Gastroesophageal sphincter (tissue), 4 donors: ENCODE measurements at places on chromosomes 2 and 18.
A peak's percentile ranks its signal among the peaks of the same experiment; 100 is the strongest.

GRCh38 chr2:5515693-5516092, 176.5 kb upstream of the SOX11 start:
- no peak for ATAC-seq

DNA sequence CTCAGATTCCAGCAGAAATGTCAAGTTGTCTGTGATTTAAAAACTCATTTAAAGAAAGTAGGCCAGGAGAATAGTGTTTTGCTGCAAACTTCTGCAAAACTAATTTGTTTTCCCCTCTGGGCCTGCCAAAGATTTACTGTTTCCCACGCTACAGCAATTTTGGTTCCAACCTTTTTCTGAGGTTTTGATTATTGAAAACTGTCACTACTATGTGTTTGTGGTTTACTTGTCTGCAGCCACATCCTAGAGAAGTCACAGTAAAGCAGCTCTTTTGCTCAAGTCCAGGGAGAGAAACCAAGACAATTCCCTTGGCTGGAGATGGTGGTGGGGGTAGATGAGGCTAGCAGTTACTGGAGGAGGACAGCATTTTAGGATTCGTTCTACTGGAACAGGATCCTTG, 12.8 kb downstream of the IL1R2 start:
- no peak for ATAC-seq

GRCh38 chr2:147390475-147390874, 454.4 kb upstream of the ACVR2A start:
- ATAC-seq: no peak

- ATAC-seq: peak; percentile 34
Observed at GRCh38 chr2:160381425-160381951, 112.1 kb downstream of the RBMS1 start.

DNA sequence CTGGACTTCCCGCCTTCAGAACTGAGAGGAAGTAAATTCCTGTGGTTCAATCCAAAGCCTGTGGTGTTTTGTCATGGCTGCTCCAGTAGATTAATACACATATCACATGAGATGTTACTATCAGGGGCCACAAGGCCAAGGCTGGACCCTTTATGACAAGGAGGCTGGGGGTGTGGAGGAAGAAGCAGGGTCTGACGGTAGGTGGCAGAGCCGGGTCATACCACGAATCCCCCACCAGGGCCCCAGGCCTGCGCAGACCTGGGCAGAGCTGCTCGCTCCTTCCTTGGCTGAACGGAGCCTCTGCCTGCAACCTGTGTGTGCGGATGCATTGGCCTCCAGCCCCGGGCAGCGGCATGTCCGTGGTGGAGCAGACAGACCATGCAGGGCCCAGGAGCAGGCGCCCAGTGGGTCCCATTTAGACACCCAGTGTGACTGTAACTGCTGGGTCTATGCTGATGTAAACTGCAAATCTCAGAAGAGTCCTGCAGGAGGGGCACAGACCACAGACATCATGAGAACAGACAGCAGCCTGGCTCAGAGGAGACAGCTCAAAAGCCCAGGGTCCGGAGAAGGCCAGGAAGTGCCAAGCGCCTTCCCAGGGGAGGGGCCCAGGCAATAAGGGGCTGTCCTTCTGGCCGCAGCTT, 155.2 kb downstream of the PXDN start:
- no peak for ATAC-seq

DNA sequence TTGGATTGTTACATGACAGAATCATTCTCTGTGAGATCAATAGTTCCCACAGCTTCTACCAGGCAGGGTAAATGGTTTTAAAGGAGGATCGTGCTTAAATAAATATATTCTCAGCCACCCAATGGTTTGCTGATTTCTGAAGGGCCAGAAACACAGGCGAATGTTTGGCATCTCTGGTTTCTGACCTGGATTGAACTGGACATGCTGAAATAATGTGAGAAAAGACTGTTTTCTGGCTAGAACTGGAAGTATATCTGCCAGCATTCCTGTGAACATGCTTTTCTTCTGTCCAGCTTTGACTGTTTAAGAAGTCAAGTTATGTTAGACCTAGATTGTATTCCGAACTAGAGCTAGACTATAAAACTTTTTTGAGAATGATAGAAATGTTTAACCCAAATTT, 77.1 kb upstream of the COL3A1 start:
- no peak for ATAC-seq

DNA sequence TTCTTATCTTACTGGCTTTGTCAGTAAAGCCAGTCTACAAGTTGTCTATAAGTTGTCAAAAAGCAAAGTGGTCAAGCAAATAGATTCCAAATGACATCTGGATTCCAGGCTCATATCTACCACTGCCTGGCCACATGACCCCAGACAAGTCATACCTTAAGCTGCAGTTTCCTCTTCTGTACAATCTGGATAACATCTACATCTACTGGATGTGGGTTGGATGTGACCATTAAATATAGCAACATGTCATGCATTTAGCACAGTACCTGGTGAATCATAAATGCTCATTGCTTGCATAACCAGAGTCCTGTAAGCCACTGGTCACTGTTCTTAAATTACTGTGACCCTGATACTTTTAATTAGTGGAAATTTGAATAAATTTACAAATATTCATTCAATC, 16.8 kb downstream of the COBLL1 start:
- no peak for ATAC-seq
